ENCODE measurements at places on chromosomes 1 and 21.

GRCh38 chr1:111227851-111228747 is 586 bp downstream of the CHI3L2 start:
- DNase-seq: no peak

DNA sequence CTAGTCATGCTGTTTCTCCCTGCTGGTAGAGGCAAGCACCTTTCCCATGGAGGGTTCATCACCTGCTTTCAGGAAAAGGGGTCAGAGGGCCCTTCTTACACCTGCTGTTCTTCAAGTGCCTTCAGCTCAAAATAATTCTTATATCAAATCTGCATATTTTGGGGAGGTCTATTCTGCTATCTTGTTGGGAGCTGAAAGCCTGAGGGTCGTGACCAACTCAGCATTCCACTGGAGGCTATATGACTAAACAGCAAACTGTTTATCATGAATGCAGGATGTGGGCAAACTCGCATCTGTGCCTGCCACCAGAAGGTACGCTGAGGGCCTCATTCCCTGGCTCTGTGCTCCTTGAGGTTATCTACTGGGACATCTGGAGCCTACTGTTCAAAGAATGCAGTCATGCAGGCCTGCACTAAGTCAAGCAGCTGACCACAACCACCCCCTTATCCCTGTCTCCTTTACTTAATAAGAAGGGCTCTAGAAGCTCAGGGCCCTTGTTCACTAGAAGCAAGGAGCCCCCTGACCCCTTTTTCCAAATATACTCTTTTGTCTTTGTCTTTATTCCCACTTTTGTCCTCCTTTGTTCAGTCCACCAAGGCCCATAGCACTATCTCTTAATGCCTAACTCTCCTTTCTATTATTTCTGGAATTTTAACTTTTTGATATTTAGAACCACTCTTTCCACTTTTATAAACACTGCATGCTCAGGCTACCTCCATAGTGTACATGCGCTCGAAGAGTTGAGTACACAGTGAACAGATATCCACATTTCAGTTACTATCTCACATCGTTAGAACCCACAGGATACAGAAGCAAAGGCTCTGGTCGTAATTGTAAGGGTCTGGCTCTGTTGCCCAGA is 4.5 kb upstream of the TRIM17 start:
- no peak for DNase-seq

GRCh38 chr1:71494163-71494562 is 413.3 kb upstream of the ZRANB2 start:
- DNase-seq: no peak

- no peak for DNase-seq
Observed at GRCh38 chr1:235863699-235864093, 3.0 kb downstream of the LYST start.

GRCh38 chr1:247862756-247863155 is 5.8 kb downstream of the TRIM58 start:
- no peak for DNase-seq

GRCh38 chr1:23424293-23425192 is at the start of gene TCEA3:
TCEA3 (minus strand) TSS chr1:23424748; CDS start chr1:23424633, 115 bp downstream.
- peak; percentile 32 for DNase-seq

DNA sequence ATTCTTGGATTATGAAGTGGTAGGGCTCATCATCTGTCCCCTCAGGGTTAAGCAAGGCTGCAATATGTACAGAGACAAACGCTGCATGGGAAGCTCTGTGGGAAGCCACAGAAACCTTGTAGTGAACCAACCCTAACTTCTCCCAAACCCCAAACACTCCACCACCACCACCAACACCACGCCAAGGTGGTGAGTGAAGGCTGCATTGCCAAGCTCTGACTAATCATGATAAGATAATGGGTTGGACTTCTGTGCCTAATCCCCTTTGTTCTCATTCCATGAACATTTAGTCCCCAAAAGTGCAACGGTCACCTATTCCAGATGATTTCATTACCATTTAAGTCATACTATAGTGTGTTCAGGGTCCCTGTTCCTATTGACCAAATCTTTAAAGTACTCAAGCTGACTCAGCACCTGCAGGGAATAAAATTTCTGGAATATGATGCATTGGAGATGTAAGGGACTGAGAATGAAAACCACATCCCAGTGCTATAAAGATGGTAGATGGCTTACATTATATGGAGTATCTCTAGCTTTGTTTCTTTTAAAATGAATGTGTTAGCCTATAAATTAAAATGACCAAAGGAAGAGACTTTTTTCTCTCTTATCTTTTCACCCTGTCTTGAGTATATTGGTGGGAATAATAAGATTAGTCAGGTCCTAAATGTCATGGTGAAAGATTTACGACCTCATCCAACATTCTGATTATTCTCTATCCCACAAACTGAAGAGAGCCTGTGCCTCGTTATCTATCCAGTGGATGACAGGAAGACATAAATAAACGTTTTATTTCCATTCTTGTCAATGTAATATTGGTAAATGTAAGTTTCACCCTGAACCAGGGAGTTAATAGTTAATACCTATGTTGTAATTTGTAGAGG is 22.6 kb upstream of the PLD5 start:
- DNase-seq: no peak

GRCh38 chr1:54888080-54888733 is 1.2 kb upstream of the DHCR24 start:
- no peak for DNase-seq

- DNase-seq: no peak
Observed at GRCh38 chr1:153058826-153059784, 1.8 kb upstream of the SPRR2A start.

GRCh38 chr1:147434921-147435320 is 106.4 kb upstream of the BCL9 start:
- DNase-seq: no peak

DNA sequence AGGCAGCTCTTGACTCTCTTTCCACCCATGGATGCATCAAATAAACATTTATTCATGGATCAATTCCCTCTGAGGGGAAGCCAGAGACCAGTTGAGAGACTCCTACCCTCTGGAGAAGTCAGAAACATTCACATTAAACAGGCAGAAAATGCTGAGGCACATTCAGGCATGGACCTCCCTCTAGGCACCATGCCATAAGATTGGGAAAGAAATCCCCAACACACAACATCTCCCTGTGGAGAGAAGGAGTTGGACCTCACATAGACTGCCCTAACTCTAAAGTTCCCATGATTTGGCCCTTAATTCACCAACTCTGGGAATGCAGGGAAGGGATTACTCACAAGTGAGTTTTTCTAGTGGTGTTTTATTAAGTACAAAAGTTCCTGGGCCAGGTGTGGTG is 415.3 kb upstream of the C1orf87 start:
- DNase-seq: no peak

- no peak for DNase-seq
Observed at GRCh38 chr1:47930210-47930840, 66.9 kb downstream of the TRABD2B start.

GRCh38 chr21:32412162-32413014 is at the start of gene EVA1C:
EVA1C (plus strand) TSS chr21:32412706; CDS start chr21:32412854, 148 bp downstream.
- peak; percentile 75 for DNase-seq

GRCh38 chr1:54986533-54986932 is 6.1 kb downstream of the TMEM61 start:
- no peak for DNase-seq

DNA sequence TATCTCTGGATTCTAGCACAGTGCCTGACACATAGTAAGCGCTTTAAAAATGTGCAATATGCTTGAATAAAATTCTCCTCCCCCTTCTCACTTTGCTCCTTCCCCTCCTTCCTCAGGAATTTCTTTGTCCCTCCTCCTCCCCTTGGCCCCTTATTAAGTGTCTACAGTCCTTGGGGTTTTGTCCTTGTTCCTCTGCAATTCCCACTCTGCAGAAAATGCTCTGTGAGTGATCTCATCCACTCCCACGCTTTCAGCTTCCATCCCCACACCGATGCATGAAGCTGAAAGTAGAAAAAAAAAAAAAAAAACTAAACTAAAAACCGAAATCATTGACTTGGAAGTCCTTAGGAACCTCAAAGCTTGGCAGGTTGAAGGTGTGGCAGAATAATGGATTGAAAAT is 273.6 kb downstream of the RRAGC start:
- no peak for DNase-seq

DNA sequence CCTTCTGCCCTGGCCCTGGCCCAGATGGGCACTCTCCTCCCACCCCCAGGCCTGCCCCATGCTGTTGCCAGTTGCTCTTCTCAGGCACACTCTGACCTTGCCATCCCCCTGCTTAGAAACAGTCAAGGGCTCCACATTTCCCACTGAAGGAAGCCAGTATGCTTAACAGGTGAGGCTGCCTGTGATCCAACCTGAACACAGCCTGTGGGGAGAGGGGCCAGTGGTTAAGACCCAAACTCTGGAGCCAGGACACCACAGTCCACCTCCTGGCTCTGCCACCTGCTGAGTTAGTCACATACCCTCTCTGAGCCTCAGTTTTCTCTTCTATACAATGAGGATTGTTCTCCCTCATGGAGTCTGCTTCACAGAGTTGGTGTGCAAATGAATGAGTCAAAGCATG is 526.9 kb downstream of the MATN1 start:
- DNase-seq: no peak

DNA sequence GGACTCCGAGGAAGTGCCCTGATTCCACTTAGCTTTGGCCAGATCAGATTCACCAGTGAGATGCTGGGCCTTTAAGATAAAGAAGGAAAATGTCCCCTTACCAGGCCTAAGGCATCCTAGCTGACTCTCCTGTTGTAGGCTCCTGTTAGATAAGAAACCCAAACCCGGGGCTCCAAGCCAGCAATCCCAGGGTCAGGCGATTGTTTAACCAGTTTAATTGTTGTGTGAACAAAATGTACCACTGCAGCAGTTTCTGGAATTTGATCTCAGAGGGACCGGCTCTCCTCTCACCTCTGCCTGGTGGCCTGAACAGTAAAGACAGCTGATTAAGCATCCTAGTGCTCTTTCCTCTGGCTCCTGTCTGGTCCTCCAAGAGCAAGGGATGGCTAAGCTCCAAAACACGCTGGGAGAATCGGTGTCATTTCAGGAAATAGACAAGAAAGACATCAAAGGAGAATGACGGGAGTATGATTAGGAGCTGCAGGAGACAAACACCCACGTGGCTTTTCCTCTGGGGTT is 9.3 kb upstream of the KLHDC8A start:
- DNase-seq: no peak

DNA sequence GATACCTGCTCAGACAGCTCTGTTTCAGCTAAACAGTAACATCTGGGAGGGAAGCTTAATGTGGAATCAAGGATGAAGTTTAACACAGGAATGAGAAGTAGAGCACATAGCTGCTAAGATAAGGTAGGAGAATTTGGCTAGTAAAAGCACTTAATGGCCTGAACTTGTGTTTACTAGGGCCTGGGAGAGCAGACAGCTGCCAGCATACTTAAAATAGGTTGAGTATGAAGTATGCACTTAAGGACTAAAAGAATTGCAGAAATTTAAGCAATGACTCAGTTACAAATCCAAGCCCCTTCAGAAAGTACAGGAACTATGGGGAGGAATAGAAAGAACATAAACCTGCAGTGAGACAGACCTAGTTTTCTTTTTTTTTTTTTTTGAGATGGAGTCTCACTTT is 53.0 kb downstream of the BACH1 start:
- no peak for DNase-seq

DNA sequence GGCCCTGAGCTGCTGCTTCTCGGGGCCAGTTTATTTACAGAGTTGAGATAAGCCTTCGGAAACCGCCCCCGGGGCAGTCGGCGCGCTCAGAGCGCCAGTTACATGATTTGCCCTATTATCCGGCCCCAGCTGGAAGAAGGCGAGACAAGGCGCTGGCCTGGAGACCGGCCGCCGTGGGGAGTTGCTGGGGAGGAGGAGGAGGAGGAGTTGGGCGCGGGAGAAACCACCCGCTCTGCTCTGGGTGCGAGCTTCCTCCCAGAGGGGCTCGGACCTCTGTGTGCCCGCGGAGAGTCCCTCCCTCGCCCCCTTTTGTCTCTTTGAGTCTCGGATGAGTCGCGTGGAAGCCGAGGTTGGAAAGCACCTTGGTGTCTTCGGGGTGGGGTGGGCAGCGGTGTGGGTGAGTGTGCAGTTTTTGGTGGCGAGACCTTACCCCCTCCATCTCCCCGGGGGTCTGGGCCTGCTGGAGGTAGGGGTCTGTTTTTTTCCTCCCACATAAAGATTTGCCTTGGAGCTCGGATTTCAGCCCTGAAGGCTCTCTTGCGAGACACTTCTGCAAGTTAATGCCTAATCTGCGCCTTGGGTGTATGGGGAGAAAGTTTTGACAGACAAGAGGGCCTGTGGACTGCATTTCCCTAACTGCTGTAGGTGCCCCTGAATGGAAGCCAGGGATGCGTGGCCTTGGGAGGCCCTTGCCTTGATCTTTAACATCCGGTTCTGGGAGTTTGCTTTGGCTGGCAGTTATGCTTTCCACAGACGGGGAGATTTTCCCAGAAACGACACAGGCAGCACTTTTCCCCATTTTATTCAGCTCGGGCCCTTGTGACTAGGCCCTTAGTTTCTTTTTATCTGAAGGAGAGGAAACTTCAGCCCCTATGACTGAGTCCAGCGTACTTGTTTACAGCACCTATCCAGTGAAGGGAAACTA is 80.0 kb downstream of the NDUFS5 start:
- DNase-seq: peak; percentile 43

- no peak for DNase-seq
Observed at GRCh38 chr1:239537795-239538194, 151.4 kb downstream of the CHRM3 start.

Data from stimulated activated CD4-positive, alpha-beta T cell treated with anti-CD3 and anti-CD28 coated beads, Interleukin-2, amount 100 ng/mL, for 24 hours (primary cell).